ENCODE measurements at places on chromosomes 16 and 17.

GRCh38 chr17:76394166-76394565 lies 9.8 kb downstream of the SPHK1 start:
- no peak for DNase-seq

DNA sequence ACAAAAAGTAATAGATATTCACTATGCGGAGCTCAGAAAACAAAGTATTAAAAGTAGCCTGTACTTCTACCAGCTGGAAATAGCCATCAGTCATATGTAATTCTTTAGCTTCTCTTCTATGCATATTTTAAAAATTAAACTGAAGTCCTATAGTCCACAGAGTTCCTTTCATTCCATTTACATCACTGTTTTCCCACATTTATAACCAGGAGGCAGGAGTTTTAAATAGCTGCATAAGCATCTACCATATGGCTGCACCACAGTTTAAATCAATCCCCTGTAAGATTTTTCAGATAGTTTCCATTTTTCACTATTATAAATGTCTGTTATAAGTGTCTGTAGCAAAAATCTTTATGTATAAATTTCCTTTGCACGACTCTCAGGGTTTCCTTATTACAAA lies 45.1 kb downstream of the ZFHX3 start:
- no peak for DNase-seq

DNA sequence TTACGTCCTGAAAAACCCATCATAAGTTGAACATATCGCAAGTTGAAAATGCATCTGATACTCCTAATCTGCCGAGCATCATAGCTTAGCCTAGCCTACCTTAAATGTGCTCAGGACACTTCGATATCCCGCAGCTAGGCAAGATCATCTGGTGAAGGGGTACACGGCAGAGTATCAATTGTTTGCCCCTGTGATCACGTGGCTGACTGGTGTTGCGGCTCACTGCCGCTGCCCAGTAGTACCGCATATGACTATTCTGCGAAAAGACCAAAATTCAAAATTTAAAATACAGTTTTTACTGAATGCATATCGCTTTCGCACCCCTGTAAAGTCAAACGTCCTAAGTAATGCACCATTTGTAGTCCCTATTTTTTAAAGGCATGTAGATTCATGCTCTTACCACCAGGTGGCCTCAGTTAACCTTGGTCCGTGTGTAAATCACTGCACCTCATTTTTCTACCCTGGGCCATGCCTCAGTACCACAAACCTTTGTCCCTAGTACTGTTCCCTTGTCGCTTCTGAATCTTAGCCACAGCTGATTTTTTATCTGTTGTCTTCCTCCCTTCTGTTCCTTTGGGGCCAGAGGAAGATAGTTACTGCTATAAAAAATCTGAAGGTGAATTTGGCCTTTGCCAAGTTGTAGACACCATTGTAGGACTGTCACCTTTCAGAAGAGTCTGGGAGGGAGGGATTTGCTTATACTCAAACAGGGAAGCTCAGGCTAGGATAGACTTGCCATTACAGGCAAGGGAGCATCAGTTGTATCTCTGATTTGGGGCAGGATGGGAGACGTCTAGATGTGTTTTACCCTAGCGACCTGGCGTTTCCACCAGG lies 34.4 kb downstream of the WWP2 start:
- peak; percentile 57 for DNase-seq

DNA sequence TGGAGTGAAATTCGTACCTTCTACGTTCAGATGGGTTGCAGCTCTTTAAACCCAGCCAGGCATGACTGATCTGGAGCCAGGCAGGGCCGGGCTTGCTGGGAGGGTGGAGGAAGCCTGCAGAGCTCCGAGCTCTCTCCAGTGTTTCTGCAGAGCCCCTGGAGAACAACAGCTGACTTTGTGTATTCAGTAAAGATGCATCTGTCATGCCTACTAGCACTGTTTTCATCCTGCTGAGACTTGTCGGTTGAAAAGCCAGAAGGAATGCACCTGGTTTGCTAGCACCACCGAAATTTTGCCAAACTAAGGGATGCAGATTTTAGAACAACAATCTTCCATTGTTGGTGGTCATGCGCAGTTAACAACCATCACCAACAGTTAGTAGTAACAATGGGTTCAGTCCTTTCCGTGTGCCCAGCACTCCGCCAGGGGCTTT lies 22.4 kb upstream of the SCNN1B start:
- DNase-seq, result no peak

DNA sequence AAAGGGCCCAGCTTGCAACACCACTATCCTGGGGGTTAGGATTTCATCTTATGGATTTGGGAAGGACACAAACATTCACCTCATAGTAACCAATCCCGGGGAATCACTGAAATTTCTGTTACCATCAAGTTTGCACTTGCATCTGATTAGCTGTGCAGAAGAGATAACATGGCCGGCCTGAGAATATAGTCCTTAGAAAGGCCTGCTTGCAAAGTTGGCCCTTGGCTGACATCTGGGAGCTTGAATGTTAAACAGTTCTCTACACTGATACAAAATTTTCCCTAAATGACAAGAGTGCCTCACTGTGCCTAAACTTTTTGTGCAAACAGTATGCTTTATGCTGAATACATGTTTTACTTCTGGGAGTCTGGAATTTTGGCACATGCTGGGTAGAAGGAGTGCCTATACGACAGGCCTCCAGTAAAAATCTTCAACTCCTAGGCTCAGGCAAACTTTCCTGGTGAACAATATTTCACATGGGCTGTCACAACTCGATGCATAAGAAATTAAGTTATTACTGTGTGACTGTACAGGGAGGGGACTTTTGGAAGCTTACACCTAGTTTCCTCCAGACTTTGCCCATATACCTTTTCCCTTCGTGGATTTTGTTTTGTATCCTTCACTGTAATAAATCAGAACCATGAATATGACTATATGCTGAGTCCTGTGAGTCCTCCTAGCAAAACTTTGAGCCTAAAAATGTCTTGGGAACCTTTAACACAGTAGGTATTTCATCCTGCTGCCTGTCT lies 31.3 kb downstream of the TBC1D3B start:
- no peak for DNase-seq

DNA sequence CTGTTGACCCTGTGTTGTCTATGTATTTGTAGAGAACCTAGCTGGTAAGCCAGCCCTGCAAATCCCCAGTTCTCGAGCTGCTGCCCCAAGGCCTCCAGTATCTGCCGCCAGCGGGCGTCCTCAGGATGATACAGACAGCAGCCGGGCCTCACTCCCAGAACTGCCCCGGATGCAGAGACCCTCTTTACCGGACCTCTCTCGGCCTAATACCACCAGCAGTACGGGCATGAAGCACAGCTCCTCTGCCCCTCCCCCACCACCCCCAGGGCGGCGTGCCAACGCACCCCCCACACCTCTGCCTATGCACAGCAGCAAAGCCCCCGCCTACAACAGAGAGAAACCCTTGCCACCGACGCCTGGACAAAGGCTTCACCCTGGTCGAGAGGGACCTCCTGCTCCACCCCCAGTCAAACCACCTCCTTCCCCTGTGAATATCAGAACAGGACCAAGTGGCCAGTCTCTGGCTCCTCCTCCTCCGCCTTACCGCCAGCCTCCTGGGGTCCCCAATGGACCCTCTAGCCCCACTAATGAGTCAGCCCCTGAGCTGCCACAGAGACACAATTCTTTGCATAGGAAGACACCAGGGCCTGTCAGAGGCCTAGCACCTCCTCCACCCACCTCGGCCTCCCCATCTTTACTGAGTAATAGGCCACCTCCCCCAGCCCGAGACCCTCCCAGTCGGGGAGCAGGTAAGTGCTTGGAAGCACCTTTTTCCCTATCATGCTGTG lies 23.1 kb upstream of the CDC6 start:
- no peak for DNase-seq

- DNase-seq, result no peak
Measured at GRCh38 chr17:73358668-73359067, 46.9 kb upstream of the CDC42EP4 start.

DNA sequence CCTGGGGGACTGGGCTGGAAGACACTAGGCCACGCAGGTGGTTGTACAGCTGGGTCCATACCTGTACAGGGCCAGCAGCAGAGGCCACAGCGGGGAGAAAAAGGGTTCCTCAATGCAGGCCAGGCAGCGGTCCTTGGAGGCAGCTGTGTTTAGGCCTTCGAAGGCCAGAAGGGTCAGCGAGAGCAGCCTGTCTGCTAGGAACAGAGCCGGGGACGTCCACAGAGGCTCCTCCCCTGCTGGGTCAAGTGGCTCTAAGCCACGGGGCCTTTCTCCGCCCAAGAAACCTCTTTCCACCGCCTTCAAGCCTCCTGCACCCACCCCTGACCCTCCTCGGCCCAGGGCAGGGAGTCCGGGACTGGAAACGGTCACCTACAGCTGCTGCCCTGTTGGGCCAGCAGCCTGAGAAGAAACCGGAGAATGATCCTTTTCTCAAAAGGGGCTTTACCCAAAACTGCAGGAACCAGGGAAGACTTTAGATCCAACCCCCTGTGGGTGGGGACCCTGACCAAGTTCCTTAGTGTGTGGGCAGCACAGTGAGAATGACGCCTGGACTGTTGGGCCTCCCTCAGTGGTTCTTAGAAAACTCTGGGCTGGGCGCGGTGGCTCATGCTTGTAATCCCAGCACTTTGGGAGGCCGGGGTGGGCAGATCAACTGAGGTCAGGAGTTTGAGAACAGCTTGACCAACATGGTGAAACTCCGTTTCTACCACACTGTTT lies 8.4 kb upstream of the SPATA2L start:
- DNase-seq, result no peak

DNA sequence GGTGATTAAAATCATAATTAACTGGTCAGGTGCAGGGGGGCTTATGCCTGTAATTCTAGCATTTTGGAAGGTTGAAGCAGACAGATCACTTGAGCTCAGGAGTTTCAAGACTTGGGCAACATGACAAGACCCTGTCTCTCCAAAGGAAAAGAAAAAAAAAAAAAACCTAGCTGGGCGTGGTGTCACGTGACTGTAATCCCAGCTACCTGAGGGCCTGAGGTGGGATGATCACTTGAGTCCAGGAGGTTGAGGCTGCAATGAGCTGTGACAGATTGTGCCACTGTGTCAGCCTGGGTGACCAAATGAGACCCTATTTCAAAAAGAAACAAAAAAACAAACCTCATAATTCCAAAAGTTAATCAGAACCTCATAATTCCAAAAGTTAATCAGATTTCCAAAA lies 505.5 kb downstream of the CDH8 start:
- DNase-seq, result no peak

- DNase-seq, result no peak
Measured at GRCh38 chr17:59527931-59528330, 37.5 kb upstream of the DHX40 start.

DNA sequence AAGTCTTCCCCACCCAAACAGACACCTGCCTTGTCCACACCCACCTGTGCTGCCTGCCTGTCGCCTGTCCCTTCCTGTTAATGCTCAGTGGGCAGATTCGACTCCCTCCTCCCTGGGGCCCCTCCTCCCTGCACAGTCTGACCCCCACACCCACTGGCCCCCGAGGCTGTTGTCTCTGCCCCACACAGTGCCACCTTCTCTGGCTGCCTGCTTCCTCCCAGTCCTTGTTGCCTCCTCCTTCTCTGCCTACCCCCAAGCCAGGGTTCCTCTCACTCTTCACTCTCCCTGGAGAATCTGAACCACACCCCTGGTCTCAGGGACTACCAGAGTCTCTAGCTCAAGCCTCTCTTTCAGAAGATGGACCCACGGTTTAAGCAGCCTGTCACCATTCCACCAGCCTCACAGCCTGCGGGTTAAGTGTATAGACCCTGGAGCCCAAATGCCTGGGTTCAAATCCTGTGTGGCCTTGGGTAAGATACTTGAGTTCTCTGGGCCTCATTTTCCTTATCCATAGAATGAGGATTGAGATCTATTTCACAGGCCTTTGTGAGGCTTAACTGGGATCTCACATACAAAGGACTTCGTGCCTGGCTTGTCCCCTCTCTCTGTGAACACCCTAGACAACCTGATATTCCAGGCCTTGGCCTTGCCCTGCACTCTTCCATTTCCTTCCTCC lies 3.8 kb upstream of the ARHGAP23 start:
- no peak for DNase-seq

DNA sequence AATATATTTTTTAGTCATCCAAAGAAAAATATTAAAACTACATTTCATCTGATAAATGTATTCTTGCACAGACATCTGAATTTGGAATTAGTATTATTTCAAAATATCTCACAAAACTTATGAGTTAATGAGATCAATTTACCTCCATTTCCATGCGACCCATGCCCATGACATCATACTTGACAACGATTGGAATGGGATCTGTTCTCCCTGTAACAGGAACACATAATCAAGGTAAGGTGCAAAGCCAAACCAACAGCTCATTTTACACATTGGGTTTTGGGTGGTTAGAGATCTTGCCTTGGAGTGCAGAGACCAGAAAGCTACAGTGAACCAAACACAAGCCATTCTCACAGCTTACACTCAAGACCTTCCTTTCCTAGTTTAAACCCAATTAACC lies 46.9 kb upstream of the ITGA2B start:
- no peak for DNase-seq

Measured in HAP-1 (cell line).